ENCODE measurements at places on chromosomes 11 and 22. TPM values are rescaled to one million over a fixed set of nuclear protein-coding genes. Genes with fewer than 3 reads are reported as not detected.

The TEX12 gene
- 0.65 TPM for polyA plus RNA-seq

The SLC22A25 gene
- not detected for polyA plus RNA-seq

The CSNK1E gene
- polyA plus RNA-seq: 5.8 TPM

The KCNQ1 gene
- polyA plus RNA-seq: 10.7 TPM

GRCh38 chr22:43044290-43044712, 29.4 kb upstream of the PACSIN2 start:
- DNase-seq: no peak
- H3K27me3 ChIP-seq: no peaks in the 10 kb centered on the region
- H3K36me3 ChIP-seq: no peaks in the 10 kb centered on the region
- H3K27ac ChIP-seq: no peak overlapping the region
- no peaks in the 10 kb centered on the region for H3K4me1 ChIP-seq
- H3K4me3 ChIP-seq: no peak overlapping the region

- no peaks in the 10 kb centered on the region for H3K27me3 ChIP-seq
- no peaks in the 10 kb centered on the region for H3K36me3 ChIP-seq
- no peak for DNase-seq
- no peaks in the 10 kb centered on the region for H3K4me1 ChIP-seq
- H3K27ac ChIP-seq: no peak overlapping the region
- H3K4me3 ChIP-seq: no peak overlapping the region
Observed at GRCh38 chr11:132464939-132465338, 1067.4 kb downstream of the OPCML start.

- DNase-seq: no peak
- H3K36me3 ChIP-seq: no peaks in the 10 kb centered on the region
- no peak overlapping the region for H3K4me3 ChIP-seq
- H3K27ac ChIP-seq: no peak overlapping the region
- H3K4me1 ChIP-seq: no peaks in the 10 kb centered on the region
- H3K27me3 ChIP-seq: no peaks in the 10 kb centered on the region
Observed at GRCh38 chr11:112150517-112150916, 13.4 kb downstream of the IL18 start.

GRCh38 chr11:70036971-70037882, 40.9 kb upstream of the ANO1 start:
- H3K27me3 ChIP-seq: peaks cover 37% of the 10 kb centered on the region
- no peak for DNase-seq
- H3K4me3 ChIP-seq: no peak overlapping the region
- H3K27ac ChIP-seq: no peak overlapping the region
- no peaks in the 10 kb centered on the region for H3K4me1 ChIP-seq

- no peaks in the 10 kb centered on the region for H3K4me1 ChIP-seq
- H3K27ac ChIP-seq: no peak overlapping the region
- H3K27me3 ChIP-seq: peaks cover 13% of the 10 kb centered on the region
Observed at GRCh38 chr11:88520391-88520790, 182.9 kb upstream of the CTSC start.

- H3K4me3 ChIP-seq: no peak overlapping the region
- no peak for DNase-seq
- H3K27ac ChIP-seq: no peak overlapping the region
- H3K27me3 ChIP-seq: no peaks in the 10 kb centered on the region
- H3K4me1 ChIP-seq: peaks cover 24% of the 10 kb centered on the region
Observed at GRCh38 chr11:33721426-33721825, 14.8 kb downstream of the CD59 start.

DNA sequence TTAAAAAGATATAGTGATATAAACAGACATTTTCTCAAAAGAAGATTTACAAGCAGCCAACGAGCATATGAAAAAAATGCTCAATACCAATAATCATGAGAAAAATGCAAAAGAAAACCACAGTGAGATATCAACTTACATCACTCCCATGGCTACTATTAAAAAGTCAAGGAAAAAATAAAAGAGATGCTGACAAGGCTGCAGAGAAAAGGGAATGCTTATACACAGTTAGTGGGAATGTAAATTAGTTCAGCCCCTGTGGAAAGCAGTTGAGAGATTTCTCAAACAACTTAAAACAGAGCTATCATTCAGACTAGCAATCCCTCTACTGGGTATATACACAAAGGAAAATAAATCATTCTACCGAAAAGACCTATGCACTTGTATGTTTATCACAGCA, 97.1 kb upstream of the CARD18 start:
- no peaks in the 10 kb centered on the region for H3K27me3 ChIP-seq
- H3K36me3 ChIP-seq: no peaks in the 10 kb centered on the region
- DNase-seq: no peak
- H3K4me3 ChIP-seq: no peak overlapping the region
- H3K4me1 ChIP-seq: no peaks in the 10 kb centered on the region

- no peaks in the 10 kb centered on the region for H3K36me3 ChIP-seq
- H3K27ac ChIP-seq: no peak overlapping the region
- DNase-seq: no peak
Observed at GRCh38 chr11:72624496-72625201, 49.6 kb downstream of the PDE2A start.

DNA sequence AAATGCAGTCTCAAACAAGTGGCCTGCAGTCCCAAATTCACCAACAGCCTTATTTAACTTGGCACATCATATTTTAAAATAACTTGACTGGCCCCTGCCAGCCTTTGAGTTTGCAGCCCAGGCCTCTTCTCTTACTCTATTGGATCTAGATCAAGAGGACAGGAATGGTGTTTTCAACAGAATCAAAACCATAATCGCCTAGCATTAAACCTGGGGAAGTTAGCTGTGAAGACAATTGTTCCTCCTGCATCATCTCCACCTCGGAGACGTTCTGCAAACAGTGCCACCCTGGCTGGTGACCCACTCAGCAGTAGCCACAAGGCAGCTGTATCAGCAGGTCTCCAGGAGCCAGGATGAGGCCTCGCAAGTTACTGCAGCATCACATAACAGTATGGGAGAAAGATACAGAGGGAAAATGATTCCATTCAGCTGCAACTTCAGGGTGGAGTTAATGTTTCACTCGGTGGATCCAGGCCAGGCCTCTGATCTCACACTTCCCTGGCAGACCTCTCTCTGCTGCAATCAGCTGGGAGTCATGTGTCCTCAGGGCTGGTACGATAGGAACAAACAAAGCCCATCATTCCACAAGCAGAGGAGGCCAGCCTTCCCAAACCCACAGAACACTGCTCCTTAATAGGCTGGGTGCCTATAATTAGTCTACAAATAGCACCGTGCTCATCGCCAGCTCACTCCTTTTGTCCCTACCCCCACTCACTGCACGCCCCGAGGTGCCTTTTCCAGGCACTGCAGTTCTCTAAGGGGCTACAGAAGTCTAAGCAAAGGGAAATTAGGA, 18.6 kb upstream of the SCN2B start:
- H3K4me1 ChIP-seq: no peaks in the 10 kb centered on the region
- peaks cover 8% of the 10 kb centered on the region for H3K36me3 ChIP-seq
- no peak overlapping the region for H3K4me3 ChIP-seq

DNA sequence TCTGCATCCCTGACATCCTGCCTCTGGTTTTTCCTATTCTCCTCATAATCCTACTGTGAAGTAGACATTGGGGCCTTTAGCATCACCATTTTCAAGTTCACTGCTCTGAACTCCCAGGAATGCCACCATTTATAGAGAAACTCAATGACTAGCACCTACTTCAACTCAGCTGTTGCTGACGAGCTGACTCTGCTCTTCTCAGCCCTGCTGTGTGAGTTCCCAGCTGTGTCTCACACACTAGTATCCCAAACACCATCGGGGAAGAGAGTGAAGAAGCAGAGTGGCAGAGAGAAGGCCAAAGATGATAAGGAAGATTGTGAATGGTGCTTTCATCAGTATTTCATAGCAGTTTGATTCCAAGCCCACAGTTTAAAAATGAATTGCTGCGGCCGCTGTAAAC, 71.9 kb downstream of the PLEKHA7 start:
- DNase-seq: no peak
- H3K27me3 ChIP-seq: no peaks in the 10 kb centered on the region
- H3K4me3 ChIP-seq: no peak overlapping the region
- H3K36me3 ChIP-seq: no peaks in the 10 kb centered on the region
- H3K27ac ChIP-seq: no peak overlapping the region

DNA sequence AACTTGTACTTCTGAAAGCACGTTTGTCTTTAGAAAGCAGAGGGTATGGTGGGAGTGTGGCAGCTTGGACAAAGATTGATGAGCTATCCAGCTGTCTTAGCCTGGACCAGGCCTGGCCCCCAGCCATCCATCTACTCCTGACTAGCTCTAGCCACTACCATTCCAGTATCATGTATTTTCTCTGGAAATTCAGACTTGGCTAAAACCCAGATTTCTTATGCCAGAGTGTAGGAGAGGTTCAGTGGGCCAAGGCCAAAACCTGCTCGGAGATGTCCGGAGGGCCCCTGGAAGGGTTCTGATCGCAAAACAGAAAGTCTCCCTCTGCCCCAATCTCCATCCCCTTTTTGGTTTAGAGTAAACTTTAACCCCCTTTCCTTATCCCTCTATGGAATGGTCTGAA, 24.8 kb upstream of the MTCH2 start:
- H3K27ac ChIP-seq: no peak overlapping the region
- no peaks in the 10 kb centered on the region for H3K4me1 ChIP-seq
- H3K36me3 ChIP-seq: no peaks in the 10 kb centered on the region

All from naive B cell (primary cell).